ENCODE measurements at places on chromosomes 3 and 15.
A peak's percentile ranks its signal among the peaks of the same experiment; 100 is the strongest.

DNA sequence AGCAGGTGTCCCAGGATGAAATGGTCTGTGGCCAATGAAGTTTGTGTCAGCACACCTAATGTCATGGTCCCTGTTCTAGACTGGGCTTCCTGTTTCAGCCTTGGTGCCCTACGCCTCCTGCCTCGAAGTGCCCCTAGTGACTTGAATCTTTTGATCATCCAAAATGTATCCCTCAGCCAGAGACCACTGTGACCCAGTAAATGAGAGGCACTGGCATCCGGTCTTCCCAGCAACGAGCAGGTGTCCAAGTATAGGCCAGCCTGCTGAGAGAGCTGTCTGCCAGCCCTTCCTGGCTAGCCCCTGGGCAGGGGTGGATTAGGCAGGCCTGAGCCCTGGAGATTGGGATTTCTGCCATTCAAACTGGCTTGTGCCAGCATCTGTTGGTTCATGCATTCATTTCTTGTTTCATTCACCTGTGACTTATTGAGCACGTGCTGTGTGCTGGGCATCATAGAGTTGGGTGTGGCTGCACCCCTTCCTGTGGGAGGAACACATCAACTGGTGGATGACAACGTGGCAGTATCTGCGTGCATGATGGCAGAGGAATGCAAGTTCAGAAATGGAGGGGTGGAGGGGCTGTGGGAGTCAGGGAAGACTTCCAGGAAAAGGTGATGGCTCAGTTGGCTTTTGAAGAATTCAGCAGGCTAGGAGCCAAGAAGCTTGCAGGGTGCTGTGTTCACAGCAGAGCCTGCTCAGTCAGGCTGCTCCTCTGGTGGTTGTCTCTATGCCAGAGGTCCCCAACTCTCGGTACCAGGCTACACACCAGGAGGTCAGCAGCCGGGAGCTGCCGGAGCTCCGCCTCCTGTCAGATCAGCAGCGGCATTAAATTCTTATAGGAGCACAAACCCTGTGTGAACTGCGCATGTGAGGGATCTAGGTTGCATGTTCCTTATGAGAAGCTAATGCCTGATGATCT lies 21.6 kb downstream of the ESYT3 start:
- DNase-seq, result peak; percentile 27

GRCh38 chr3:133983126-133983525 lies 46.6 kb downstream of the SLCO2A1 start:
- DNase-seq, result no peak

DNA sequence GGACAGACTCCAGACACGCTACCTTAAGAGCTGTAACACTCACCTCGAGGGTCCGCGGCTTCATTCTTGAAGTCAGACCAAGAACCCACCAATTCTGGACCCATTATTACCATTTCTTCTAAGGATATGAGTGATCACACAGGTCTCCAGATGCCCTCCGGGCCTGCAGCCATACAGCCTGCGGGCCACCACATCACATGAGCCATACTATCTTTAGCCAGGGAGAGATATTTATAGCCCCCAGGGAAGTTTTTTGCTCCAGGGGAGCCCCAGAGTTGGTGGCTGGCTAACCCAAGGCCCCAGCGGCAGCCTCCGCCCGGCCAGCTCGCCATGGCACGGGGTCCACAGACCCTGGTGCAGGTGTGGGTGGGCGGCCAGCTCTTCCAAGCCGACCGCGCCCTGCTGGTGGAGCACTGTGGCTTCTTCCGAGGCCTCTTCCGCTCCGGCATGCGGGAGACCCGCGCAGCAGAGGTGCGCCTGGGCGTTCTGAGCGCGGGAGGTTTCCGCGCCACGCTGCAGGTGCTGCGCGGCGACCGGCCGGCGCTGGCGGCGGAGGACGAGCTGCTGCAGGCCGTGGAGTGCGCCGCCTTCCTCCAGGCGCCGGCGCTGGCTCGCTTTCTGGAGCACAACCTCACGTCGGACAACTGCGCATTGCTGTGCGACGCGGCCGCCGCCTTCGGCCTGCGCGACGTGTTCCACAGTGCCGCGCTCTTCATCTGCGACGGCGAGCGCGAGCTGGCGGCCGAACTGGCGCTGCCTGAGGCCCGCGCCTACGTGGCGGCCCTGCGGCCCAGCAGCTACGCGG lies at the start of gene KBTBD13:
TSS of gene KBTBD13 (plus strand) at position 261 of the 805 bp plus-strand sequence. CDS start at position 331, 70 bp downstream.
- DNase-seq, result no peak

DNA sequence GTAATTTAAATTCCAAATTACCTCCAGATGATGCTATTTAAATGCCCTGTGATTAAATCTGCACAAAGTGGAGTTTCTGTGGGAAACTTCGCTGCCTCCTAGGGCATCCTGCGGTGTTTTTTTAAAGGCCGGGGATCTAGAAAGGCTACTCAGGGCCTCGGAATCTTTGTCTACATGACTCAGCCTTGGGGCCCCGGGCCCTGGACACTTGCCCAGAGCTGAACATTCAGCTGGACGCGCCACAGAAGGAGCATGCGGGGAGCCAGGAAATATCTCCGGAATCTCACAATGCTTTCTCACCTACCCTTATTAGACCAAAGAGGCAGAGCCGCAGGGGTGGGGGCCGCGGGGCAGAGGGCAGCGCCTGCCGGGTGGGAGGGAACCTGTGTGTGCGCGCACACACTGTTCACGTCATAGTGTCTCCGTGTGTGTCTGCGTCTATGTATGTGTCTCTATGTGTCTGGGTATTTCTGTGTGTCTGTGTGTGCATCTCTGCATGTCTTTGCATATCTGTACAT lies 145.5 kb upstream of the TPM1 start:
- peak; percentile 58 for DNase-seq

DNA sequence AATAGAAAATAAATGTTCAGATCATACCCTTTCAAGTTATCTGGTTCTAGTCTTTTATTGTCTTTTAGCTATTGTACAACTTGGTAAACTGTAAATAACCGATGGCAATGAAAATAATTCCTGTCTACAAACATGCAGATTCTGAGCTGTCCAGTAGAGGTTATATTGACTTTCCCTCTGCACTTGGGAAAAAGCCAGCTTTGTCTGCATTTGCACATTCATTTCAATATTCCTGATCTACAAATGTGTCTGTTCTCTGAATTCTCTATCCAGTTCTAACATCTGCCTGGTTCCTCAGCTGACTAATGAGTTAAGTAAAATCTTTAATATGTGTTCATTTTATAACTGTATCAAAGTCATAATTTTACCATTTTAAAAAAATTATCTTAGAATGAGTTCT lies 408.5 kb downstream of the ERC2 start:
- no peak for DNase-seq

DNA sequence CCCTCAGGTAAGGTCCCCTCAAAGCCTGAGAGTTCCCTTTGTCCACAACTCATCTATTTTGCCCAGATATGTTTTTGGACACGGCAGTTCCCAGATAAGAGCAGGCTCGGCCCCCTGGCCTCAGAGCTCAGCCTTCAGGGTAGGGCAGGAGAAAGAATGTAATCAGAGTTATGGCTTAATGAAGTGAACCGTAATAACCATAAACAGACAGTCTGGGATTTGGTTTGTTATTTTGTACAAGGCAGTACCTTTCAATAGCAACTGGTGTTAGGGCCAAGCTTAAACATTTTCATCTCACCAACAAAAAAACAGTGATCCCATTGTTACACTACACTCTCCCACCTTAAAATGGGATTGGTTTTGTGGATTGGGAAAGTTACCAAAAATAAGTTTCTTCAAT lies 12.2 kb upstream of the ALDH1A3 start:
- DNase-seq, result no peak

GRCh38 chr3:30544812-30545211 lies 61.6 kb upstream of the TGFBR2 start:
- no peak for DNase-seq

DNA sequence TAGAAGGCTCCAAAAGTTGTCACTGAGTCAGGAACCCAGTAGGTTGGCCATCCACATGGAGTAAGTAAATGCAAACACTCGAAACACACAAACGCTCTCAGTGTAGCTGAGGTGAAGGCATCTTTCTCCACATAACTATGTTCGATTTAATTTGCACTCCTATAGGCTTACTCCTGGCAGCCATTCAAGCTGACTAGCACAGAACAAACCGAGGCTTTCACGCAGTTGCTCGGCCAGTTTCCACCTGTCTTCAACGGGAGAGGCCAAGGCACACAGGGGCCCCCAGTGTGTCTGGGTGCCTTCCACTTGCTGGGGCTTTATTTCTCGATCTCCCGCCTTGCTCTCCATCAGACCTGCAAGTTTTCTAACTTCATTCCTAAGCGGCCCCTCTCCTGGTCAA lies 18.9 kb downstream of the RGMA start:
- no peak for DNase-seq

DNA sequence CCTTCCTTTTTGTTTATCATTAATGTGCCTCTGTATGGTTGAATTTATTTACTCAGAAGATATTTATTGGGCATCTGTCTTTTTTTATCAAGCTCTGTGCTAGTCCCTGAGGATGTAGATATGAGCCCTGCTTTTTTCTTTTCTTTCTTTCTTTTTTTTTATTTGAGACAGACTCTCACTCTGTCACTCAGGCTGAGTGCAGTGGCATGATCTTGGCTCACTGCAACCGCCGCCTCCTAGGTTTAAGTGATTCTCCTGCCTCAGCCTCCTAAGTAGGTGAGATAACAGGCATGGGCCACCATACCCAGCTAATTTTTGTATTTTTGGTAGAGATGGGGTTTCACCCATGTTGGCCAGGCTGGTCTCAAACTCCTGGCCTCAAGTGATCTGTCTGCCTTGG lies 58.5 kb downstream of the MBNL1 start:
- DNase-seq, result no peak

DNA sequence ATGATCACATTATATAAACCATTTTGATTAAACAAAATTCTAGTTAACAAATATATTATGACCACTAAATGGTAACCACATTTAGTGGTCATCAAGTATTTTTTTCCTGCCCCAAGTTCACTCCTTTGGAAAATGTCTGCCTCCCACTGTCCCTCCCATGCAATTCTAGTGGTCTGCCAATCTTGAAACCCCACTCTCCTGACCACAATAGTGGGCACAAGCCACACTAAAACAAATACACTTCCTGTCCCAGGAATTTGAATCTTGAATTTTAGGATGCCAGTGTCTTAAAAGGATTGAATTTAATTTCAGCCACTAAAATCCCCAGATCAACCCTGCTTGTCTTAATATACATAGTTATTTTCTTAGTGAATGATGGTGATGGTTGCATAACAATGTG lies 14.0 kb upstream of the GPR156 start:
- DNase-seq, result no peak

GRCh38 chr3:9340472-9340902 lies 22.4 kb upstream of the THUMPD3 start:
- no peak for DNase-seq

DNA sequence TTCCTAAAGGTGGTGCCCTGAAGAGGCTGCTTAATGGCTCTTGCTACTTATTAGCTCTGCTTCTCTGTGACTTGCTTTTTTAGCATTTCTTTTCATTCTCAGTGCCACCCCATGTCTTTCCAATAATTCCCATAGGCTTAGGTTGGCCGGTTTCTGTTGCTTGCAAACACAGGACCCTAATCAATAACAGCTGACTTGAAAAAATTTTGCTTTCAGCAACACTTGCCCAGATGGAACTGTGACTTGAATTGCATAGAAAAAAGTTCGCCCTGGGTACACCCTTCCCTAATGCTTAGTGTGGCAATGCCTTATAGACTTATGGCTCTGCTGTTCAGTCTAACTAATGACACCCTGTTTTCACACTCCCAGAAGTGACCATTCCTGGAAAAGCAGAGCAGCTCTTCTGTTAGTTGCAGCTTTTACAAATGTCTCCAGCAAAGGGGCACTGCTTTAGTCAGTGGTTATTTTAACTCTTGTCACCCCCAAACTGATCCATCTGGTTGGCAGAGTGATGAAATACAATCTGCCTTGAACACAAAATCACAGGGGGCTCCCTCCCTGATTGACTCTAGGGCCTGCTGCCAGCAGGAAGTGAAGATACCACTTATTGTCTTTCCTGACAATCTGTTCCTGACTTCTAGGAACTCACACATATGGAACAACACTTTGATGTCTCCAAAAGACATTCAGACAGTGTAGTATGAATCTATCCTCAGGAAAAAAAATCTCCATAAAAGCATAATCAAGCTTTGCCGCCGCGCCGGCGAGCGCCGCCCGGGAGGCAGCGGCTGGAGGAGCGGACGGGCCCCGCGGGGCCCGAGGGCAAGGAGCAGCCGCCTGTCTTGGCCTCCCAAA lies 9.7 kb upstream of the SLMAP start:
- no peak for DNase-seq

- DNase-seq, result no peak
These were observed 20.6 kb upstream of the SENP7 start for GRCh38 chr3:101533603-101533968.

- DNase-seq, result no peak
These were observed 236.0 kb downstream of the VPS13C start for GRCh38 chr15:61824291-61824690.

- DNase-seq, result no peak
These were observed 258.7 kb upstream of the TGFBR2 start for GRCh38 chr3:30347679-30348216.

DNA sequence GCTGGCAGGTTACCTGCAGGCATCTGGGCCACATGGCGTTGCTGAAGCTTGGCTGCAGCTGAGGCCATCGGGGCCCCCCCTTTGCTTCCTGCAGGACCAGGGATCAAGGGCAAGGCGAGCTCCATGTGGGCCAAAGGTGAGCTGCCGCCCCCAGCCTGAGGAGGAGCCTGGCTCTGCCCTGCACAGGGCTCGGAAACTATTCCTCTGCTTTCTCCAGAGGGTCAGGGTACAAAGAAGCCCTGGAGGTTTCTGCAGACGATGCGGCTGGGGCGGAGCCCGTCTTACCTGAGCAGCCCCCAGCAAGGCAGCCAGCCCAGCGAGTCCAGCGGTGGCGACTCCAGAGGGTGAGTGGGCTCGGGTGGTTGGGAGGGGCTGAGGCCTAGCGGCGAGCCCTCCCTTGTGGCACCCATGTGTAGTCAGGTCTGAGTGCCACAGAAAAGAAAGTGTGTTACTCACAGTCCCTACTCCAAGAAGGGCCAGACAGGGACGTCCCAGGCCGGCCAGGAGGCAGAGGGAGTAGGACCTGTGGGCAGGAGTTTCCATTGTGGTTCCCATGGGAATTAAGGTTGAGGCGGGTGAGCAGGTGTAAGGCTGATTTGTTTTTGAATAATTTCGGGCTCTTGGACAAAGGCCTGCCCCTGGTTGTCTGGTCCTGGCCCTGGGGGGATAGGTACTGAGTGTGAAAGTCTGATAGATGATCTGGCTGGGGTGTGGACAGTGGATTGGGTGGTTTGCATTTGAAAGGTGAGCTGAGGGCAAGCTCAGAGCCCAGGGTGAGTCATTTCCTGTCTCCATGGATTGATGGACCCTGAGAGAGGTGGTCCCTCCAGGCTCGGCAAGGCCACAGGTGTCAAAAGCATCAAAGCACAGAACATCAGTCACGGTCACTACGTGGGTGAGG lies 25.4 kb downstream of the CFAP100 start:
- DNase-seq, result no peak

DNA sequence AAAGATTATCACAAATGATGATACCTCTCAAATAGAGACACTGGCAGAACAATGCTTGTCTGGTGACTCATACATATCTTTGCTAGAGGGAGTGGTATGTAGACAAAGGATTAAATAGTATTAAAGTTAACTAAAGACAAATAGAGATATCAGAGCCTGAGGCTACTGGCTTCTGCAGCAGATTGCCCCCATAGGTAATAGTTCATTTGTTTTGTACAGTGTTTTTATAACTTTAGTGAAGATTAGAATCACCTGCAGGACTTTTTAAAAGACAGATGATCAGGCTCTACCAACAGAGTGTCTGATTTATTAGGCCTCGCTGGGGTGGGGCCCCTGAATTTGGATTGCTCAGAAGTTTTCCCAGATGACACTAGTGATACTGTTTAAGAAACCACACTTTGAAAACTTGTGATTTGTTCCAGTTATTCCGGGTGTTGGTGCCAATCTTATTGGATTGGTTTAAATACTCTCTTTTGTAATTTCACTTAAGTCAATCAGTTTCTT lies 96.4 kb downstream of the NAALADL2 start:
- no peak for DNase-seq

- no peak for DNase-seq
These were observed 67.2 kb upstream of the TP63 start for GRCh38 chr3:189563853-189564563.
